ENCODE measurements at places on chromosomes 5 and 9. TPM values are rescaled to one million over a fixed set of nuclear protein-coding genes. Genes with fewer than 3 reads are reported as not detected.
A peak's percentile ranks its signal among the peaks of the same experiment; 100 is the strongest.

Gene CTSV
- total RNA-seq = 8.9 TPM

Gene PTGS1
- 8.2 TPM for total RNA-seq

Gene TUSC1
- total RNA-seq = not detected

Gene GLRA1
- not detected for total RNA-seq

GRCh38 chr5:112254303-112254702 lies 164.8 kb downstream of the EPB41L4A start:
- no peak for DNase-seq
- H3K27ac ChIP-seq = no peak overlapping the region
- peaks cover 2% of the 10 kb centered on the region for H3K36me3 ChIP-seq
- peaks cover 21% of the 10 kb centered on the region for H3K4me1 ChIP-seq
- H3K27me3 ChIP-seq = no peaks in the 10 kb centered on the region

DNA sequence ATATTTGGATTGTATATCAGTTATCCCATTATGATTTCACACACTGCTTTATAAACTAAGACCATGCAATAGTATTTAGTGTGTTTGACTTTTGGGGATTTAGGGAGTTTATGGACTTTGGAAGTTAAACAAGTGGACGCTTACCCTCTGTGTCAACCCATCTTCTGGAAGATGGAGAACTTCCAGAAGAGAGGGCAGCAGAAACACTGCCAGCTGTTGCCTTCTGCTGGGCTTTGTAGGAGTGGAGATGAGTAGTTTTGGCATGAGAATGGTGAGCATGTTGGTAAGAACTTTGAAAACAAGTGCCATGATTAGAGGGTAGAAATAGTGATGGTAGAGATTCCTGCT lies 2.2 kb downstream of the DNAJC25 start:
- DNase-seq = no peak
- peak overlapping the region; percentile 98 for H3K4me3 ChIP-seq
- no peak overlapping the region for H3K27ac ChIP-seq
- H3K4me1 ChIP-seq = peaks cover 49% of the 10 kb centered on the region

DNA sequence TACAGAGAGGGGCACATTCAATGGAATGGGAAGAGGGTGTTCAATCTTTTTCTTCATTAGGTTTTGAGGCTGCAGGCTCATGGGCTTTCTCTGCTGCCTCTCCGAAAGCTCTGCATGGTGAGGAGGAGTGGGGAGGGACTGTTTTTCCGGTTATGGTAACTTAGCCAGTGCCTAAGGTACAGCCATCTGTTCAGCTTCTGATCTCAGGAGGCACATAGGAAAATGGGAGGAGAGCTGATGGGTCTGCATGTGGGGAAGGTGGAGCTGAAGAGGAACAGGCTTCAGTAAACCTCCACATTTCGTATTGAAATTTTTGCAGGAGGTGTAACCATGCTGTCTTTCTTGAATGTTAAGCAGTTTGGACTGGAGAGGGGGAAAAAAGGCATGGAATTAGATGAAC lies 1020.4 kb upstream of the WWC1 start:
- DNase-seq = no peak
- H3K27me3 ChIP-seq = no peaks in the 10 kb centered on the region
- H3K4me3 ChIP-seq = no peak overlapping the region
- H3K36me3 ChIP-seq = no peaks in the 10 kb centered on the region
- H3K27ac ChIP-seq = no peak overlapping the region
- H3K4me1 ChIP-seq = no peaks in the 10 kb centered on the region

- no peaks in the 10 kb centered on the region for H3K36me3 ChIP-seq
- H3K27ac ChIP-seq = no peak overlapping the region
- no peak for DNase-seq
- H3K4me1 ChIP-seq = no peaks in the 10 kb centered on the region
- no peak overlapping the region for H3K4me3 ChIP-seq
Measured at GRCh38 chr9:17531642-17532254, 47.1 kb upstream of the SH3GL2 start.

- DNase-seq = no peak
- H3K27ac ChIP-seq = peak overlapping the region; percentile 78
- no peaks in the 10 kb centered on the region for H3K36me3 ChIP-seq
Measured at GRCh38 chr9:76560481-76560922, 101.5 kb downstream of the GCNT1 start.

- DNase-seq = no peak
- no peaks in the 10 kb centered on the region for H3K4me1 ChIP-seq
- H3K36me3 ChIP-seq = no peaks in the 10 kb centered on the region
- H3K27me3 ChIP-seq = peaks cover 2% of the 10 kb centered on the region
- no peak overlapping the region for H3K4me3 ChIP-seq
Measured at GRCh38 chr9:76255781-76256455, 138.3 kb downstream of the RFK start.

DNA sequence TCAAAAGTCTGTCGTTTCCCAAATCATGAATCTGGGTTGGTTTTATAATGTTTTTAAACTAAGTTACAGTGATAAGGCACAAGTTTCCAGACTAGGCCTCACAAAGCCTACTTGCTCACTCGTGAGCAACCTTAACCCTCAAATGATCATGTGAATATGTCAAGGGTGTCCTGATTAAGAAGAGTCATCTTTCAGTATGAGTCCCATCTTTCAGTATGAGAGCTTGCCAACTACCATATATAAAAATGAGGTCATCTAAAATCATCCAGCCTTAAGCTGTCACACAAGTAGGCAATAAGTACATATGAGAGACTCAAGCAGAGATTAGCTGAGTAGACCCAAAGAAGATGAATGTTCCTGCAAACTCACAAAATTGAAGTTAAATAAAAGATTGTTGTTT lies 668.4 kb upstream of the FAM174A start:
- H3K4me1 ChIP-seq = no peaks in the 10 kb centered on the region
- DNase-seq = no peak
- H3K27ac ChIP-seq = no peak overlapping the region
- no peaks in the 10 kb centered on the region for H3K36me3 ChIP-seq

DNA sequence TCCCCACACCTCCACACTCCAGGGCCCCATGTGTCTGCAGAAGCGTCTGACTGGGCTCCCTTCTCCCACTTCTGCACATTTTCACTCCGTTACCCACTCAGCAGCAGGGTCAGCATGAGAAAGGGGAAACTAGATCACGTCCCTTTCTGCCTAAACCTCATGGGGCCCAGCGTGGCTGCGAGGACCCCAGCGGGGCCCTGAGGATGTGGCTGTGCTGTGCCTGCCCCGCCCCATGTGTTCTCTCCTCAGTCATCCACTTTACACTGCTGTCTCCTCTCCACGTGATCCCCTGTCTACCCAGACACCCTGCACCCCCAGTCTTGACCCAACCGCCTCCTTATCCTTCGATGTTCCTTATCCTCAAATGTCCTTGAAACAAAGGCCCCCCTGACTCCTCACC lies 59.8 kb upstream of the OTULINL start:
- H3K27ac ChIP-seq = no peak overlapping the region
- no peaks in the 10 kb centered on the region for H3K4me1 ChIP-seq
- no peak for DNase-seq
- no peaks in the 10 kb centered on the region for H3K27me3 ChIP-seq
- no peaks in the 10 kb centered on the region for H3K36me3 ChIP-seq
- H3K4me3 ChIP-seq = no peak overlapping the region

DNA sequence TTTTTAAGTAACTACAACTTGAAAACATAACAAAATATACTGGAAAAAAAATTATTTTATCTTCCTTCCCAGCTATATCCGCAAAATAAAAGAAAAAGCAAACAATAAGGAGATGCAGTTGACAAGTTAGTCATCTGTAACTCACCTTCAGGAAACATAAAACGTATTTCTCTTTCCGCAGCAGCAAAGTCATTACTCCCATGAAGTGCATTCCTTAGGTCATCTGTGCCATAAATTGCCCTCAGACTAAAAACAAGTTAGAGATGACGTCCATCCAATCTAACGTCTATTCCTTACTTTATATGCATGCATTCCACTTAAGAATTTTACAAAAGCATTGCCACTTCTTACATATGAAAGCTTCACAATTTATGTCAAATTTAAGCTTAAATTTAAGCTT lies 10.9 kb downstream of the NME5 start:
- no peak overlapping the region for H3K4me3 ChIP-seq
- H3K36me3 ChIP-seq = no peaks in the 10 kb centered on the region
- no peak for DNase-seq
- H3K27me3 ChIP-seq = no peaks in the 10 kb centered on the region
- H3K4me1 ChIP-seq = peaks cover 5% of the 10 kb centered on the region
